ENCODE measurements at places on chromosomes 5 and 9. TPM values are rescaled to one million over a fixed set of nuclear protein-coding genes. Genes with fewer than 3 reads are reported as not detected.
A peak's percentile ranks its signal among the peaks of the same experiment; 100 is the strongest.

GRCh38 chr5:58849921-58850667, 267.2 kb downstream of the RAB3C start:
- H3K27ac ChIP-seq: no peak overlapping the region
- H3K27me3 ChIP-seq: no peaks in the 10 kb centered on the region
- peaks cover 2% of the 10 kb centered on the region for H3K4me1 ChIP-seq
- no peaks in the 10 kb centered on the region for H3K36me3 ChIP-seq

- H3K4me1 ChIP-seq: no peaks in the 10 kb centered on the region
- no peaks in the 10 kb centered on the region for H3K27me3 ChIP-seq
- no peak for DNase-seq
Measured at GRCh38 chr9:92094655-92095054, 20.6 kb downstream of the SPTLC1 start.

DNA sequence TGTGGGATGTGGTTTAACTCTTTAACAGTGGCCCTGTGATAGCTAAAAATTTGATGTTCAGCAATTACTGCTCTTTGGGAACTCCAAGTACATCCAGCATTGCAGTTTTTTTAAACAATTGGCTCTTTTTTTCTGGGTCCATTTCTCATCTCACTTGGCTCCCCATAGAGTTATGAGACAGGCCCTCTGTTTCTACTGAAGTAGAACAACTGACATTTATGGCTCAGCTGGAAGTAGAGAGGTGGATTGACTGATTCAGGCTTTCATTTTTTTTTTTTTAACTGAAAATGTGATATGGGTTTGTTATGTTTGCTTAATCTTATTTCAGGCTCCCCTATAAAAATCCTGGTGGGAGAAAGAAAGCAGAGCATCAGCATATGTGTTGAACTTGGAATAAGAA, 96.6 kb upstream of the CD180 start:
- no peaks in the 10 kb centered on the region for H3K36me3 ChIP-seq
- peaks cover 12% of the 10 kb centered on the region for H3K4me1 ChIP-seq
- no peak overlapping the region for H3K27ac ChIP-seq
- no peaks in the 10 kb centered on the region for H3K27me3 ChIP-seq
- DNase-seq: no peak
- H3K4me3 ChIP-seq: no peak overlapping the region

DNA sequence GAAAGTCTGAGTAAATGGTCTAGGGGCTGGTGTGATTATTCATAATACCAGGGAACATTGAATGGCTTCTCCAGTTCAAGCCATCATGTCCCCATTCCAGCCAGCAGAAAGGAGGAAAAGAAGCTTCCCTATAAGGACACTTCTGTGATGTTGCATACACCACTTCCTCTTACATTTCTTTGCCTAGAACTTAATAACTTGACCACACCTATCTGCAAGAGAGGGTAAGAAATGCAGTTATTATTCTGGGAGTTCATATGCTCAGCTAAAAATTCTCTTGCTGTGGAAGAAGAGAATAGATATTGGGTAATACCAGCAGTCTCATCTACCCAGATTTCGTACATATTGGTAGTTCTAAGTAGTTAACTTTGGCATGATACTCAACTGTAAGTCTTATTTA, 166.1 kb downstream of the SLC28A3 start:
- H3K27ac ChIP-seq: no peak overlapping the region
- no peaks in the 10 kb centered on the region for H3K36me3 ChIP-seq
- peak; percentile 24 for DNase-seq

- H3K27me3 ChIP-seq: no peaks in the 10 kb centered on the region
- H3K4me1 ChIP-seq: no peaks in the 10 kb centered on the region
- H3K36me3 ChIP-seq: no peaks in the 10 kb centered on the region
- H3K4me3 ChIP-seq: no peak overlapping the region
- no peak for DNase-seq
Measured at GRCh38 chr9:126240835-126241234, 85.8 kb upstream of the MVB12B start.

DNA sequence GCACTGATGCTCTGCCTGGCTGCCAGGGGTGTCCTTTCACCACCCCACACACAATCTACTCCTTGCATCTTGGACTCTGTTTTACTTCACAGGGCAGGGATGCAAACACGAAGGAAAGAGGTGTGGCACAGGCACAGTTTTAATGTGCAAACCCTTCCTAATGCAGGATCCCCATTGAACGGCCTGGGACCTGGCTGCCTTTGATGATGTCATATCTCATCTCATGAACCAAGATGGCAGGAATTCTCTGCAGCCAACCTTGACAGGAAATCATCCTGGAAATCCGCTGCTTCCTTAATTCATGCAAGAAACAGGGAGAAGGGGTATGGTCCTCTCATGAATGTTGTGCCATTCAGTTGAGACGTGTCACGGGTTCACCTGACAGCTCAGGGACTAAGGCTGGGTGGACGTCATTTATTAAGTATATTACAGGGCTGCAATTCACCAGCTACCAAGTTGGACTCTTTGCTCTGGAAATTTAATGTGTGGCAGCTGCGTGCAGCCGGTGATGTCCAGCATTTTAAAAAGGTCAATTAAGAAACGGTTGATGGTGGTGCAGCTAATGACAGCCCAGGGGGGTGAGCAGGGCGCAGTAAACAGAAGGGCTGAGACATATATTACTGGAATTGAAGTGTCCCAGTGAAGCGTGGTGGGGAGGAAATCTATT, 91.5 kb downstream of the LMNB1 start:
- H3K4me1 ChIP-seq: peaks cover 18% of the 10 kb centered on the region
- H3K27ac ChIP-seq: no peak overlapping the region
- H3K27me3 ChIP-seq: peaks cover 8% of the 10 kb centered on the region
- H3K4me3 ChIP-seq: no peak overlapping the region
- peaks cover 12% of the 10 kb centered on the region for H3K36me3 ChIP-seq
- no peak for DNase-seq

GRCh38 chr5:1763548-1763911, 36.1 kb downstream of the MRPL36 start:
- no peak for DNase-seq
- no peaks in the 10 kb centered on the region for H3K4me1 ChIP-seq
- H3K27me3 ChIP-seq: no peaks in the 10 kb centered on the region
- no peak overlapping the region for H3K27ac ChIP-seq
- H3K36me3 ChIP-seq: no peaks in the 10 kb centered on the region

GRCh38 chr5:116731432-116731831, 156.8 kb upstream of the SEMA6A start:
- H3K4me3 ChIP-seq: no peak overlapping the region
- H3K27ac ChIP-seq: no peak overlapping the region
- no peaks in the 10 kb centered on the region for H3K4me1 ChIP-seq

GRCh38 chr5:65823845-65824445, 101.9 kb downstream of the NLN start:
- DNase-seq: no peak
- no peak overlapping the region for H3K27ac ChIP-seq
- H3K4me3 ChIP-seq: no peak overlapping the region
- H3K27me3 ChIP-seq: no peaks in the 10 kb centered on the region
- H3K36me3 ChIP-seq: peaks cover 3% of the 10 kb centered on the region
- peaks cover 54% of the 10 kb centered on the region for H3K4me1 ChIP-seq

DNA sequence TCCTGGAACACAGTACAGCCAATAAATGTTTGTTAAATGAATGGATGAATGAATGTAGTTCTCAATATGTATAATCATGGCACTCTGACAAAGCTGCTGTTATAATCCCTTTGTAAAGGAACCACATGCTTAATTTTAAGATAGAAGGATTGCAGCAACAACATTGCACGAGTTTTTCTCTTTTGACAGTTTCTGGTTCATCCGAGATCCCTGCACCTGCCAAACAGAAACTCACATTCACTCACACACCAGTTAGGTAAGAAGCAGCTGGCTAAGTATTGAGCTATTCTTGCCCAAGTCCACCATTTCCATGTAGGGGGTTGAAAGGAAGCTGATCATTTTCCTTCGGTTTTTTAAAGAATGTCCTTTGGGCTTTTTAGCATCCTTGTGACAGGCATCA, 133.7 kb upstream of the MAP1B start:
- no peaks in the 10 kb centered on the region for H3K36me3 ChIP-seq
- H3K4me3 ChIP-seq: no peak overlapping the region
- DNase-seq: no peak
- H3K4me1 ChIP-seq: no peaks in the 10 kb centered on the region
- no peaks in the 10 kb centered on the region for H3K27me3 ChIP-seq

GRCh38 chr5:173670791-173671120, 54.3 kb upstream of the BOD1 start:
- H3K4me3 ChIP-seq: no peak overlapping the region
- peaks cover 29% of the 10 kb centered on the region for H3K4me1 ChIP-seq
- DNase-seq: no peak

DNA sequence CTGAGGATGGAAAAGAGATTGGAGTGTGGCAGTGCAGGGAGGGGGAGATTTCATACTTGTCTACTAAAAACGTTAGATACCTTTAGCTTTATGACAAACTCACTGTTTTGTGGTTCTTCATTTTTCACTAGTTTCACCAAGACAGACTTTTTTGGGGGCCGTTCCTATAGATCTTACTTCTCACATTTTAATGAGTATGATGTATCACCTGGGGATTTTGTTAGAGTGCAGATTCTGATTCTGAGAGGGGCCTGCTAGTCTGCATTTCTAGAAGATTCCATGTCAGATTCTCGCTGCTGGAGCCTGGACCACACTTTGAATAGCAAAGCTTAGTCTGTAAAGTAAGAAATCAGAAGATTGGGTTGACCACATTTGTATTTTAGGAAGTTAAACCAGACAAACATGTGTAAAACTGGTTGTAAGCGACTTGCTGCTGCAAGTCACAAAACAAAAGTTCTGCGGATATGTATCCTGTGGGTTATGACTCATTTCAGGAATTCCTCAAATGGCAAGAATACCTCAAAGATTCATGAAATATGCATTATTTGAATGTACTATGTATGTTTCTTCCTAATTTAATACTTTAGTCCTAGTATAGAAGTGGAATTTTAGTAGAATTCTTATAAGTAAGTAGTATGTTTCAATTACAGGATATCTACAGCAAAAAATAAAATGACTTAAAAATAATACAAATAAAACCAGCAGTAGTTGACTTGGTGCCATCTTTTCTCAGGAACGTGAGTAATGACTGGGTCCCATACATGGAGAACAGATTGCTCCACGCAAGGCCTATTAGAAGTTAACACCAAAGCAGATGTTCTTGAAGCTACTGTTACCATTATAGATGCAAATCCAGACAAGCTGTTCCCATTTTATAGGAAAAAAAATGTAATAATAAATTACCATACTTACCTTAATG, 27.8 kb downstream of the NFIL3 start:
- H3K4me1 ChIP-seq: peaks cover 29% of the 10 kb centered on the region
- DNase-seq: peak; percentile 68
- peak overlapping the region; percentile 87 for H3K27ac ChIP-seq
- H3K4me3 ChIP-seq: no peak overlapping the region

SEMA6A gene
- 0.16 TPM for polyA plus RNA-seq

CDKN2A gene
- polyA plus RNA-seq: 1.1 TPM

CCNI2 gene
- 0.72 TPM for polyA plus RNA-seq

FOXD4L6 gene
- polyA plus RNA-seq: not detected

SPINK13 gene
- not detected for polyA plus RNA-seq

PRR16 gene
- 0.74 TPM for polyA plus RNA-seq

TAF1L gene
- not detected for polyA plus RNA-seq
